Hematopoietic multipotent progenitor cell (in vitro differentiated cells): ENCODE measurements at places on chromosomes 7 and 10.

DNA sequence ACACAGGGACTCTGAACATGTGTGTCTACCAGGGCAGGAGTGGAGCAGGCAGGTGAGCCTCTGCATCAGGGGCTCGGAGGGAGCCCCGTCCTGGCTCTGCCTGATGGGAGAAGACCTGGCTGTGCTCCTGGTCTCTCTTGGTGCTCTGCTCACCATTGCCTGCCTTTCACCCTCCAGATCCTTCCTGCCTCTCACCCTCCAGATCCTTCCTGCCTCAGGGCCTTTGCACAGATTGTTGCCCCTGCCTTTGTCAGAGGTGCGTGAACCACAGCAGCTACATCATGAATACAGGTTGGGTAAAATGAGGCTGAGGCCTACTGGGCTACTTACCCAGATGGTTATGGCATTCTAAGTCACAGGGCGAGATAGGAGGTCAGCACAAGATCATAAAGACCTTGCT lies 16.6 kb downstream of the COL26A1 start:
- no peak for DNase-seq

DNA sequence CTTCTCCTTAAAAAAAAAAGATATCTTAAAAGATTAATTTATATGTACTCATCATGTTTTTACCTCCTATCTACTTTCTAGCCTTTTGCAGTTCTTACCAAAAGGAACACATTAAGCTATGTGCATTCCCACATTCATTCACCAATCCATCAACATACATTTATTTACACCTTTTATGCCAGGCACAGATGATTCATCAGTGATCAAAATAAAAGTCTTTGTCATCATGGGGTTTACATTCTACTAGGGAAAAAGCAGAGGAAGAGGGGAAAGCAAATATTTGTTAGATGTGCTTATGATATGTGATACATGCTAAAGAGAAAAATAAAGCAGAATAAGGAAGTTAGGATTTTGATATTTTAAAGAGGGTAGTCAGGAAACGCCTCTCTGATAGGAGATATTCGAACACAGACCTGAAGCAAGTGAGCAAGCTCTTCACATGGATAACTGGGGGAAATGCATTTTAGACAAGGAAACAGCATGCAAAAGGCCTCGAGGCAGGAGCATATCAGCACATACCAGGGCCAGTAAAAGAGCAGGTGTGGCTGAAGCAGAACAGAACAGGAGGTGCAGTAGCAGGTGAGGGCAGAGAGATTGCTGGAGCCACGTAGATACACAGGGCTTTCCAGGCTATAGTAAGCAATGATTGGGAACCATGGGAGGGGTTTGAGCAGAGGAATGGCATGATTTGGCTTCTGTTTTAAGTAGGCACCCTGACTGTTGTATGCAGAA lies 67.4 kb downstream of the REEP3 start:
- no peak for DNase-seq

GRCh38 chr7:2908103-2908683 lies 64.1 kb upstream of the GNA12 start:
- DNase-seq, result no peak

GRCh38 chr10:132708441-132708840 lies 77.5 kb downstream of the NKX6-2 start:
- no peak for DNase-seq

GRCh38 chr7:50695026-50695425 lies 87.7 kb downstream of the GRB10 start:
- DNase-seq, result no peak

DNA sequence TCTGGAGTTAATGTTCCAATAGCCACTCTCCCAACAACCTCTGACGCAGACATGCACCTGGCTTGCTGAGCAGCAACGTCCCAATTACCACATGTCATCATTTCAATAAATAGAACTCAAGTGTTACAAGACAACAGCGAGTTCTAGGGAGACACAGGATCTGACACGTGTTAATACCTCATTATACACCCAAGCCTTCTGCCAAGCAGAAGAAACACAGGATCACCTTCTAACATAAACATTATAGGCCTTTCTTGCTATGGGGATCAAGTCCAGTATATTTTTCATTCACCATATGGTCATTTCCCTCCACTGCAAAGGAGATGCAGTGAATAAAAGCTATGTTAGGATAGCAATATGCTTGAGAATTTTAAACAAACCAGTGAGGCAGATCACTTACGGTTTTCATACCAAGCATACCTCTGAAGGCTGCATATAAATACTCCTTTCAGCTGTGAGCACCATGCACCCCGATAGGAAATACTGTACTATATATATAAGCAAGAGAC lies 74.2 kb downstream of the JAZF1 start:
- no peak for DNase-seq

DNA sequence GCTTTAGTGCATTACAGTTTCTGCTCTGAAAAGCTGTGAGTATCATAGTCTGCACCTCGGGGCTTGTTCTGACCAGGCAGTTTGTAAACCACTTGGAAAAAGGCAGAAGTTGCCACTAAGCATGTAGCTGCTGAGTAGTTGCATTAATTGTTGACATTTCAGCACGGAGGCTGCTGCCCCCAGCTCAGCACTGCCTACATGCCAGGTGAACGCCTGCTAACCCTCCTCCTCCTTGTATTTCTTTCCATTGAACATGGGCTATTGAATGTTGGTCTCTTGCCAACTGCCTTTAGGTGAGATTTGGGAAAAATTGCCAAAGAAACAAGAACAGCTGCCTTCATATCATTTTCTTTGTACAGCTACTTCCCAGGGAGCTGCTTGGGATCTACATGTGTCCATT lies 164.2 kb downstream of the RAPGEF5 start:
- DNase-seq, result no peak

DNA sequence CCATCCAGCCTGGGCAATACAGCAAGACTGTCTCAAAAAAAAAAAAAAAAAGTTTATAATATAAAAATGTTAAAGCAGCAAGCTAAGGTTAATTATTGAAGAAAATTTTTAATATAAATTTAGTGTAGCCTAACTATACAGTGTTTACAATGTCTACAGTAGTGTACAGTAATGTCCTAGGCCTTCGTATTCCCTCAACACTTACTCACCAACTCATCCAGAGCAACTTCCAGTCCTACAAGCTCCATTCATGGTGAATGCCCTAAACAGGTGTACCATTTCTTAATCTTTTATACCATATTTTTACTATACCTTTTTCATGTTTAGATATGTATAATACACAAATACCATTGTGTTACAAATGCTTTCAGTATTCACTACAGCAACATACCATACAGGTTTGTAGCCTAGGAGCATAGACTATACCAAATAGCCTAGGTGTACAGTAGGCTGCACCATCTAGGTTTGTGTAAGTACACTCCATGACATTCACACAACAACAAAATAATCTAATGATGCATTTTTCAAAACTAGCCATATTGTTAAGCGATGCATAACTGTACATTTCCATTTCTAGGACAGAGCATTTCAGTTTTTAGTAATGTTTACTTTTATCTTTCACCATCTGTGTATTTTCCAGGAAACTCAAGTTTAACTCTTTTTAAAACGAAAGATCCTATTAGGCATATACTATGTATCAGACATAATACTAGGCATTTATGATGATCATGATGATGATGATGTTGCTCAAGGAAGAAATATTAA lies 43.3 kb downstream of the CNOT4 start:
- DNase-seq, result no peak

DNA sequence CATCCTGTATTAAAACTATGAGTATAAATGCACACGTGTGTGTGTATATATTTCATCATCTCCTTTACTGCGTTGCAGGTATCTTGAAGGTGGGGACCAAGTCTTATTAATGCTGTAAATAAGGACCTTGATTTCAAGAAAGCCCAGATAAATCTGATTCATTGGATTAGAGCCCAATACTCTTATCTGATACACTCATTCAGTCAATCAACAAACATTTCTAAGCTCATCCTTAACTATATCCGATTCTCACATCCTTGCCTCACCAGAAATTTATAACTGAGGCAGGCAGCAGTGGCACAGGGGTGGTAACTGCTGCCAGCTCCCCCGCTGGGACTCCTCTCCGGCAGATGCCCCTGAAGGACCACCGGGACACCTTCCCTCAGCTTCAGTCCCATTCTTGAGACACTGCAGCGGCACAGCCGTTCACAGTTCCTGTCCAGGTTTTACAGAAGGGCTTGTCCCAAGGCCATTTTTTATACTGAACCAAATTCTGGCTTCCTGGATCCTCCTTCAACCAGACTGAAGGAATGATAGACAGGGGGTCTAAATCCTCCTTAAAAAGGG lies 54.0 kb downstream of the BRI3 start:
- no peak for DNase-seq

DNA sequence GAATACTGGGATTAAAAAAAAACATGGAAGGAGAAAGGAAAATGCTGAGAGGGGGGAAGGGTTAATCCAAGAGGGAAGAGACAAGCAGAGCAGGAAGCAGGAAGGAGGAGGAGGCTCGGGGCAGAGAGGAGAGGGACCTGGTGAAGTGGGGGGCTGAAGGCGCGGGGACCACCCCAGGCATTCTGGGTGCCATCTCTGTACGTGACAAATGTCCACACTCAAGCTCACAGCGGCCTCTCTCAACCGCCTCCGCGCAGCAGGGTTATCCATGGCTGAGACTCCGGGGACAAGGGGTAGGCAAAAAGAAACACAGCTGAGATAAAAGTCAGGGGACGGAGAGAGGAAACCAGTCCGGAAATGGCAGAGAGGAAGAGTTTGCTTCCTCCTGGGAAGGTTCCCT lies 33.9 kb downstream of the EN2 start:
- DNase-seq, result no peak
